ENCODE measurements at places on chromosomes 11 and 22.

DNA sequence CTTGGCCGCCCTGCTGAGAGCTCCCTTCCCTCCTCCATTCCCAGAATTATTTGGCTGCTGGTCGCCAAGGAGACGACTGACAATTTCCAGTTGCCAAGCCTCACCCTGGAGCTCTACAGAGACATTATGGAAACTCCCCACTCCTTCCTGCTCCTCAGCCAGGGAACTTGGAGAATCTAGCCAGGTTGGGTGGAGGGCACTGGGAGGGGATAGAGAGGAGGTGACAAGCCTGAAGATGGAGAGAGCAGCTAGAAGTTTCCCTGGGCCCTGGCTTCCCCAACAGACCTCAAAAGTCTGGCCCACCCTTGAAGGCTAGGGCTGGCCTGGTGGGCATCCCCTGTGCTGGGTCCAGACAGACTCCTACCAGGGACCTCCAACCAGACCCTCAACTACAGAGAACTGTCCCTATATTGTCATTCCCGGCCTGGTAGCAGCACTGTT lies 6.7 kb upstream of the VSIG10L2 start:
- DNase-seq = no peak

- DNase-seq = no peak
Observed at GRCh38 chr11:71062199-71062598, 190.2 kb downstream of the SHANK2 start.

GRCh38 chr11:125873881-125874555 lies 13.4 kb upstream of the HYLS1 start:
- no peak for DNase-seq

DNA sequence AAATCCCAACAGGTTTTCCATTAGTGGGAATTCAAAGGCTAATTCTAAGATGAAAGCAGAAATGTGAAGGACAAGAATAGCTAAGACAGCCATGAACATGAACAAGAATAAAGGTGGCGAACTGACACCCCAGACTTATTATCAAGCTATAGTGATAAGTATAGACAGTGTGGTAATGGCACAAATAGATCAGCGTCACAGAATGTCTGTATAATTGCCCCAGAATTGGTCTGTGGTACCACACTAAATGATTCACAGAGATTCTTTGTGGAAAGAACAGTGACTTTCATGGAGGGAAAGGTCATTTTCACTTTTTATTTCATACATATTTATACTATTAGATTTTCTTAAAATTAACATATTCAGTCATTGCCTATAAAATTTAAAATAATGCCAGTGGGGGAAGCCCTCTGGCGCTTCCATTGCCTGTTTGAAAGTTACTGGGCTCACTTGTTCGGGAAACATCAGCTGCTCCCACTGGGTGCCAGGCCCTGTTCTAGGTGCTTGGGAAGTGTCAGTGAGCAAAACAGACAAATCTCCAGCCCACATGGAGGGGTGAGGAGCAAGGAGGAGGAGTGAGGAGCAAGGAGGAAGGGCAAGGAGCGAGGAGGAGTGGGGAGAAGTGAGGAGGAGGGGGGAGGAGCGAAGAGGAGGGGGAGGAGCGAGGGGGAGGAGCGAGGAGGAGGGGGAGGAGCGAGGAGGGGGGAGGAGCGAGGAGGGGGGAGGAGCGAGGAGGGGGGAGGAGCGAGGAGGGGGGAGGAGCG lies 11.3 kb upstream of the NLRP6 start:
- DNase-seq = no peak

- no peak for DNase-seq
Observed at GRCh38 chr11:73236854-73237253, 18.8 kb downstream of the P2RY2 start.

- DNase-seq = no peak
Observed at GRCh38 chr11:92790926-92791616, 178.4 kb upstream of the MTNR1B start.

DNA sequence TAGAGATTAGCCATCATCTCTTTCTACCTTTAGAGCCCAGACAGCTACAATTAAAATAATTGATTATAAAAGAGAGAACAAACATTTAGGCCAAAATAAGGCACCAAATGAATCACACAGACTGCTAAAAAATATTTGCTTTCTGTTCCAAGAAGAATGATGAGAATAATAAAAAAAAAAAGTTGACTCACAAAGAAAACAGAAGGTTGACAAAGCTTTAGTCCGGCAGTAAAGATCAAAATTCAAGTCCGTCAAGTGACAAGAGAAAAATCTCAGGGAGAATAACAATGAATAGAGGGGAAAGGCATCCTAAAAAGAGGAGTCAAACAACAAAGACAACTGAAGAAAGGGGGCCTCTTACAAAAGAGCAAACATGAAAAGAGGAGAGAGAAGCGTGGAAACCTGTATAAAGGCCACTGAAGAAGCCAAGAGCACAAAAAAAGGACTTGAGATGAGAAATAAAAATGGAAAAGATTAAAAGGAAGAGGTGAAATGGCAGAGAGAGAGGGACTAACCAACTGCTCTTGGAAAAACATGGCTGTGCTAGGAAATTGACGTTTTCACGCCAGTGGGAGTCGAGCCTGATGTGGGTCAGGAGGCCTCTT lies 910.2 kb downstream of the OPCML start:
- DNase-seq = no peak

DNA sequence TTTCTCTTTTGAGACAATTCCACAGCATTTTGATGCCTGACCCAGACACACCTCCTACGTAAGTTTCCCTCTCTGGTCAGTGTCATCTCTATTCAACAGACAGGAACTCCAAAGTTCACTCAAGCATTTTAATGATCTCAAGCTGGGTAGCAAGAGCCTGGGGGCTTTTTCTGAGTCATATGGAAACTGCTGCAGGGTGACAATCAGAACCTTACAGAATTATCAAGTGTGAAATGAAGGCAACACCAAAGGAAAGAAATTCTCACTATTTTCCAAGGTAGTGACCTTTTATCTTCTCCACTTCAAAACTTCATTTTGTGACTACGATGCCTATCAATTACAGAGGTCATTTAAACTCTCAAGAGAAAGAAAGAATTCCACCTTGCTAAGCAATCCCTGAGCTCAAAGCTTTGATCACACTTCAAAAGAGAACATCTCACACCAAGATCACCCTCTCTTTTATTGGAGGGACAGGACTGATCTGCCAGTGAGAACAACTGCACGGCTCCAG lies 229.0 kb upstream of the ZC3H12C start:
- no peak for DNase-seq

- no peak for DNase-seq
Observed at GRCh38 chr11:86126862-86127261, 58.0 kb upstream of the PICALM start.

DNA sequence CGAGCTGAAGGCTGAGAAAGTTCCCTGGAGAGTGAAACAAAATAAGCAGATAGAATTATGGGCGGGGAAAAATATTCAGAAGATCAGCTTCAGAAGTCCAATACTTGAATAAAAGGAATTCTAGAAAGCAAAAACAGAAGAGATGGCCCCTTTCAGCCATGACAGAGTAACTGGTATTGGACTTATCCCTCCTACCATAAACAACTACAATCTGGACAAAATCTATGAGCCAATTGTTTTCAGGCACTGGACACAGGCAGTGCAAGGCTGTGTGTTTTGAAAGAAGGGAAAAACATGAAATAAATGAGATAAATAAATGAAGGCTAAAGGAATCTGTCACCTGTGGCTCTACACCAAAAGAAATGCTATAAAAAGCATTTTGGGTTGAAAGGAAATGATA lies 25.7 kb downstream of the FEZ1 start:
- no peak for DNase-seq

DNA sequence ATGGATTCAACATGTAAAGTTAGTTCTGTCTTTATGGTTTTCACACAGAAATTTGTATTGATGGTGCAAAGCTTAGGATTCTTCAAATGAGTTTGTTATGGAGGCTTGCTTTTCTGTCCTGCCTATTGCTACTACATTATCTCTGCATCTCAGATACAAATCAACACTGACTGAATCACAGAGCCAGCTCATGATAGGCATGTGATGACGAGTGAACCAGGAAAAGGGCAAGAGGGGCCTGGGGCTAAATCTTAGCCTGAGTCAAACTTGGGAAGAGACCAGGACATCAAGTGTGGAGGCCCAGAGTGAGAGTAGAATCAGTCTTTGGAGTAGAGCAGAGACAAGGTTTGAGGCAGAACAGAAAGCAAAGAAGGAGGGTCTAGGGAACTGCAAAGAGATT lies 107.1 kb upstream of the CD44 start:
- DNase-seq = no peak

GRCh38 chr22:22180738-22181285 lies 63.8 kb upstream of the VPREB1 start:
- no peak for DNase-seq

DNA sequence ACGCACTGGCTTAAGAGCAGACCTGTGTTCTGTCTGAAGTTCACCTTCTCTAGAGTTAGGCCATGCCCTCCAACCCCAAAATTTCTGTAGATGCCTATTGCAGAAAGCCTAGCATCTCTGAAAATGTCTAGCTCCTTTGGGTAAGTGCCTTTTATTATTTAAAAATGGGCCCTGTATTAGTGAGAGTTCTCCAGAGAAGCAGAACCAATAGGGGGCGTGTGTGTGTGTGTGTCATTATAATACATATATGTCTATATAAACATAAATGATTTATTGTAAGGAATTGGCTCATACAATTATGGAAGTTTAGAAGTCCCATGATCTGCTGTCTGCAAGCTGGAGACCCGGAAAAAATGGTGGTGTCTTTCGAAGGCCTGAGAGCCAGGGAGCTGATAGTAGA lies 144.7 kb downstream of the TTC17 start:
- no peak for DNase-seq

DNA sequence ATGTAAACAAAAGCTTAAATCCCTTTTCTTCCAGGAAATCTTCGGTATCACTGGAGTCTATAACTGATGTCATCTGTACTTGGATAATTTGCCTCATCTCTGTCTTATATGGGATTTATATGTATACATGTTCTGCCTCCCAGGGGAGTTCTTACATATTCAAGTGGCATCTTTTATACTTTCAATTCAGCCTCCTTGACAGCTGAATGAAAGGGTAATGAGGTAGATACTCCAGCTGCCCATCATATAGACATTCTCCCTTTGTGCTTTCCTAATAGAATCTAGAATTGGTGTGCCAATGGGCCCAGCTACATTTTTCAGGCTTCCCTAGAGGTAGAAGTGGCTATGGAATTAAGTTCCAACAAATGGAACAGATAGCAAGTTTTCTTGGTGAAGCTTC lies 223.8 kb downstream of the LRRC4C start:
- DNase-seq = no peak
